Colonic mucosa (tissue), 4 donors: ENCODE measurements at places on chromosomes 12 and 14.
A peak's percentile ranks its signal among the peaks of the same experiment; 100 is the strongest.

DNA sequence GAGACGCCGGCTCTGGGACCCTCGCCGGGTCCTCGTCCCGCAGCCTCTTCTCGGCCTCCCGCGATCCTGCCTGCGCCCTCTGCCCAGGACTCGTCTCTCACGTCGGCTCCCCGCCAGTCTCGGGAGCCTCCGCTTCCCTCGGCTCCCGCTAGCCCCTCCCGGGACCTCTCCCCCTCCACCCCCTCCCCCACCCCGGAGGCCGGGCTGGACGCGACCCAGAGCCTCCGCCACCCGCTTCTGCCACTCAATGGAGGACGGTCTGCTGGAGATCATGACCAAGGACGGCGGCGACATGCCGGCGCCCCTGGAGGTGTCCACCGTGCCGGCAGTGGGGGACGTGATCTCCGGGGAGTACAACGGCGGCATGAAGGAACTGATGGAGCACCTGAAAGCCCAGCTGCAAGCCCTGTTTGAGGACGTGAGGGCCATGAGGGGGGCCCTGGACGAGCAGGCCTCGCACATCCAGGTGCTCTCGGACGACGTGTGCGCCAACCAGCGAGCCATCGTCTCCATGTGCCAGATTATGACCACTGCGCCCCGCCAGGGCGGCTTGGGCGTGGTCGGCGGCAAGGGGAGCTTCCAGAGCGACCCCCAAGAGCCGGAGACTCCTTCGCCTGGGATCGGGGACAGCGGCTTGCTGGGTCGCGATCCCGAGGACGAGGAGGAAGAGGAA lies 568 bp downstream of the CCDC184 start:
- no peak for DNase-seq

DNA sequence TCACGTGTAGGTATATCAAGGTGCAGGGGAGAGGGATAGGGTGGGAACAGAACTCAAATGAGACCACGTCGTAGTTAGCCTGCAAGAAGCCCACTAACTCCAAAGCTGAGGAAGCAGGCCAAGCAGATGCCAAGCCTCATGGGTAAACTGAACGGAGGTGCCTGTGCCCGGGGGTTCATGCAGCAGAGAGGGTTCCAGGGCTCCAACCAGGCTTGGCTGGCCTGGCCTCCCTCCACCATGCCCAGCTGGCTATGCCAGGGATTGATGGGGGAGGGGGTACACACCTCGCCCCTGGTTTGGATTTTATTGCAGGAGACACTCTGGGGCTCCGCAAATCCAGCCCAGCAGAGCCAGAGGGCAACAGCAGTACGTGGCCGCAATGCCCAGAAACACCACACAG lies 27.3 kb downstream of the PXN start:
- no peak for DNase-seq

DNA sequence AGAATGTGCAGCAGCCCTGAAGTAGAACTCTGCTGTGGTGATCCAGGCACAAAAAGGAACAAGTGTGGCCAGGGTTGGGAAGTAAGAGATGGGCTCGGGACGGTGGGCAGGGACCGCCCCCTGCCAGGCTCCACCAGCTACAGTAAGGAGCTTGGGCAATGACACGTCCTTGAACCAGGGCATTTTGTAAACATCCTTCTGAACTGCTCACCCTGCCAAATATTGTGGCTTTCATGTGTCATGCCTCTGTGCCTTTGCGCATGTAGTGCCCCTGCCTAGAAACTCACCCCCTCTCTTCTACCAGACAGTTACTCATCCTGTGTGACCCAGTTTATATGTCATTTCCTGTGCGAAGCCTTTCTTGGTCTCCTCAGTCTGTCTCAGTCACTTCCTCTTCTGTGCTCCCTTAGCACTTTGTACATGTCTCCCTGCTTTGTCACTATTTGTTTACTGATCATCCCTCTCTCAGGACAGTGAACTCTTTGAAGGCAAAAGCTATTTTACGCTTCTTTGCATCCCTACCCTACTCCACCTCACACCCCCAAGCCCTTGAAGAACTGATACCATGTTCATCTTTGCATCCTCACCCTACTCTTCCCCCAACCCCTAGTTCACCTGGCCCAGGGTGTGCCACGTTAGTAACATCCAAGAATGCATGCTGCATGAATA lies 108.9 kb upstream of the PLEKHG7 start:
- DNase-seq, result peak; percentile 19

DNA sequence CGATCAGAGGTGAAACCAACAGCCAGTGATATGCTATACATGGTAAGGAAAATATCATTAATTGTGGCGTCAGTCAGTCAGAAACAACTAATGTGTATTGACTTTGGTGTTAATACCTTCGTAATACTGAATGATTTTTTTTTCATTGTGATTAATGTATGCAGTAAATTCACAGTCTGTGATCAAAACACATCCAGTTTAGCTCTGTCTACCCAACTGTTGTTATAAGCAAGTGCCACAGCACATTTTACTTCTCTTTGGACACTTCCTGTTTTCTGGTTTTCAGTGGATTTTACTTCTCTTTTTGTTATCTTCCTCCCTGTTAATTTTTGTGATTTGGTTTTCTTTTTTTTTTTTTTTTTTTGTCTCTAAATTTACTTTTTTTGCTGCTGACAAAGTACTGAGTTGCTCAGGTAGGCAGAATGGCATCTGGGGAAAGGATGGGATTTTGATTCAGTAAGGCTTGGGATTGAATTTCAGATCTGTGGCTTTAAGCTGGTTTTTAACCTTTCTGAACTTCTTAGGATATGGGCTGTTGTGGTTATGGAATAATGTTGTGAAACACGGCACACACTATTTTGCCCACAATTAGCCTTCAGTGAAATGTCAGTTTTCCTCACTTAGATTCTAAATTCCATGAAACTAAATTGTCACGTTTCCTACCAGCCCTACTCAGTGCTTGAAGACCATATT lies 604 bp downstream of the GLIPR1 start:
- no peak for DNase-seq

DNA sequence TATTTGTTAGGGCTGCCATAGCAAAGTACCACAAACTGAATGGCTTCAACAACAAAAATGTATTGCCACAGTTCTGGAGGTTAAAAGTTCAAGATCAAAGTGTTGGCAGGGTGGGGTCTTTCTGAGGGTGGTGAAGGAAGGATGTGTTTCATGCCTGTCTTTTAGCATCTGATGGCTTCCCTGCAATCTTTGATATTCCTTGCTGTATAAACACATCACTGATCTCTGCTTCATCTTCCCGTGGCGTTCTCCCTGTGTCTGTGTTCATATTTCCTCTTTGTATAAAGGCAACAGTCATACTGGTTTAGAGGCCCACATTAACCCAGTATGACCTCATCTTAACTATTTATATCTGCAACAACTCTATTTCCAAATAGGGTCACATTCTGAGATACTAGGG lies 167.5 kb downstream of the BTG1 start:
- no peak for DNase-seq

DNA sequence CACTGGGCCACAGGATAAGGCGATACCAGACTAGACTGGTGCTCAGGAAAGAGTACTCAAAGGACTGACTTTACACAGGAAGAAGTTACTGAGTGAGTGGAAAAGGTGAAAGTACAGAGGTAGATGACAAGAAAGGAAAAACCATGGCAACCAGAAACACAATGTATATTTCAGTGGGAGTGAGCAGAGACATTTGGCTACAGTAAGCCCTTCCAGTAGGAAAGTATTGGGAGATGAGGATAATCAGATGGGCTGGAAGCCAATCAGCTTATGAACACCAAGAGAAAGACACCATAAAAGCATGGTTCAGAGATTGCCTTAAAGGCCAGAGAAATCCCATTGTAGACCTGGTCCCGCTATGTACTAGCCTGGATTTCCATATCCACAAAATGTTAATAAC lies 51.6 kb downstream of the TMTC1 start:
- DNase-seq, result no peak

GRCh38 chr12:132146098-132146497 lies 1.8 kb downstream of the NOC4L start:
- no peak for DNase-seq

GRCh38 chr14:20668969-20669368 lies 15.4 kb upstream of the RNASE4 start:
- no peak for DNase-seq

DNA sequence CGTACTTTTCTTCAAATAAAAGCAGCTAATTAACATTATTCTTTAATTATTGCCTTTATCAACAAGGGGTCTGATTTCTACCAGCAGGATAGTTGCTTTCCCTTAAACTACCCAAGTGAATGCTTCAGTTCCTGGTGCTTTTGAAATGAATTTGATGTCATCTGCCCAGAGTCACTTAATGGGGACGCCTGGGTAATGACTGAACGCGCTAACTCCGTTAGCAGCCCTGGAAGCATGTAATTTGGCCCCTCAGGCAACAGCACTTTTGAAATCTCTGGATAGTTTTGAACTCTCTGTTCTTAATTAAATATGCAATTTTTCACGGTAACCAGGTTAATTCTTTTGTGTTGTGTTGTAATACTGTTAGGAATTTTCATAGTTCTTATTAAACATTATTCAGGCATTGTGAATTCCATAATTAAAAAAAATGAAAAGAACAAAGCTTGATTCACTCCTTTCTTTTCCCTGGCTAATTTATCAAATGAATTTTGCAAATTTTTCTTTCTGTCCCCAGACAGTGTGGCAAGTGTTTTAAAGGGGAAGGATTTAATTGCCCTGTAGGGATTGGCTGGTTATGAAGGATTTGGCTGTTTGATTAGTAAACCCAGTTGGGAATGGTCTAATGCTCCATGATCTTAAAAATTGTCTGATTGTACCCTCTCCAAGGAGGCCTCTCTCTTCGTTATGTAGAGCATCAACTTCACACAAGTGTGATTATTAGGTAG lies 137.5 kb upstream of the MYL2 start:
- no peak for DNase-seq

DNA sequence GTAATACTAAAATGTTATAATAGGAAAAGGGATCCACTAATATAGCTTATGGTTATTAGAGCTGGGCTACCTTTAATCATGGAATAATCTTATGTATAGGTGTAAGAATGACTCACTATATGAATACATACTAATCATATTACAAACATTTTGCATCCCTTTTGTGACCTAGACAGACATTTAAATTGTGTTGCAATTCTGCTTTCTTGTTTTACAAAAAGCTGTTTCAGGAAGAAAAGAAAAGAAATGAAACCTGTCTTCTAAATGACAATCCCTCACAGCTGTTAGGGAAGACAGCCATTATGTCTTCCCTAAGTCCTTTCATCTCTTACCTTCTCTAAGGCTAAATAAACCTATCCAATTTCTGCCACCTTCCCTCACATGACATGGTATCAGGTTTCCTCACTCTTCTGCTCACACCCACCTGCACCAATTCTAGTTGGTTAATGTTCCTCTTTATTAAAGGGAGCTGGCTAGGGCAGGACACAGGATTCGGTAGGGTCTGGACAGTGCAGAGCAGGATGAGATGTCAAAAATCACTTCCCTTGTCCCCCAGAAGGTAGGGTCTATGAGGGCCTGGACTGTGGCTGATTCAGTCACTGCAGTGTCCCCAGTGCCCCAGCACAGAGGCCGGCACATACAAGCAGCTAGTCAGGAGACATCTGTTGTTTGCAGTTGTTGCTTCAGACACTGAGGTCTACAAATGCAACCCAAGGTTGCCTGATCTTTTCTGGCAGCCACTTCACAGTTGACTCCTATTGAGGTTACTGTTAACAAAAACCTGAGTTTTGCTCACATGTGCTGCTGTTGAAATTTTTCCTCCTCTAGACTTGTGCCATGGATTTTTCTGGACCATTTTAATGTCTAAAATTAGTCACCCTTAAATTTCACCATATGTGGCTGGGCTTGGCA lies 3.7 kb downstream of the DHRS7 start:
- no peak for DNase-seq

GRCh38 chr14:52891800-52892199 lies 59.0 kb downstream of the FERMT2 start:
- DNase-seq, result no peak

- no peak for DNase-seq
Observed at GRCh38 chr12:131986910-131987309, 37.2 kb downstream of the EP400 start.

DNA sequence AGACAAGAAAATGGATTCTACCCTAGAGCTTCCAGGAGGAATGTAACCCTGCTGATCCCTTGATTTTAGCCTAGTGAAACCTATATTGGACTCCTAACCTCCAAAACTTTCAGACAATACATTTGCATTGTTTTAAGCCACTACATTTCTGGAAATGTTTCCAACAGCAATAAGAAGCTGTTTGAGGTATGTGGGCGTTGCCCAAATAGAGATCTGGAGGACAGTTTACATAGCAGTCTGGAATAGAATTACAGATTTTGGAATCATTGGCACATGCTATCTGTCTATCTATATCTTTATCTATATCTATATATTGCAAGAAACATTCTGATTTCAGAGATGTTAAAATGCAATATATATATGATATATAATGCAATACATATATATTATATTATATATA lies 42.4 kb upstream of the EGLN3 start:
- no peak for DNase-seq

- DNase-seq, result no peak
Observed at GRCh38 chr12:51836041-51836826, 12.3 kb downstream of the FIGNL2 start.

- DNase-seq, result no peak
Observed at GRCh38 chr14:20818861-20819260, 16.2 kb upstream of the RNASE1 start.

DNA sequence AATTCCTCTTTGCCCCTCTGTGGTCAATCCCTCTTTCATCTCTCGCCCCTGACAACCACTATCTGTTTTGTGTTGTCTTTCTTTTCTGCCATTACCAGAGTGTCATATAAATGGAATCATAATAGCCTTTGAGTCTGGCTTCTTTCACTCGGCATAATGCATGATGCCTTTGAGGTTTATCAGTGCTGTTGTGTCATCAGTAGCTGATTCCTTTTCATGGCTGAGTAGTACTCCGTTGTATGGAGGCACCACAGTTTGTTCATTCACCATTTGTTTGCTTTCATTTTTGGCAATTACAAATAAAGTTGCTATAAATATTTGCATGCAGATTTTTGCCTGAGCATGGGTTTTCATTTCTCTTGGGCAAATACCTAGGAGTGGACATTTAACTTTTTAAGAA lies 47.2 kb downstream of the WSCD2 start:
- no peak for DNase-seq

DNA sequence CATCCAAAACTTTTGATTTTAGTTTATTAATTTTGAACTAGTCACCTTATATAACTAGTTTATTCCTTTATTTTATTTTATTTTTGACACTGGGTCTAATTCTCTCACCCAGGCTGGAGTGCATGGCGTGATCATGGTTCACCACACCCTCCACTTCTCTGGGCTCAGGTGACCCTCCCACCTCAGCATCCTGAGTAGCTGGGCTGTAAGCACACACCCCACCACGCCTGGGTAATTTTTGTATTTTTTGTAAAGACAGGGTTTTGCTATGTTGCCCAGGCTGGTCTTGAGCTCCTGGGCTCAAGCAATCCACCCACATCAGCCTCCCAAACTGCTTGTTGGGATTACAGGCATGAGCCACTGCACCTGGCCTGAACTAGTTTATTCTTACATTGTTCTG lies 17.3 kb downstream of the PCNX1 start:
- DNase-seq, result no peak

DNA sequence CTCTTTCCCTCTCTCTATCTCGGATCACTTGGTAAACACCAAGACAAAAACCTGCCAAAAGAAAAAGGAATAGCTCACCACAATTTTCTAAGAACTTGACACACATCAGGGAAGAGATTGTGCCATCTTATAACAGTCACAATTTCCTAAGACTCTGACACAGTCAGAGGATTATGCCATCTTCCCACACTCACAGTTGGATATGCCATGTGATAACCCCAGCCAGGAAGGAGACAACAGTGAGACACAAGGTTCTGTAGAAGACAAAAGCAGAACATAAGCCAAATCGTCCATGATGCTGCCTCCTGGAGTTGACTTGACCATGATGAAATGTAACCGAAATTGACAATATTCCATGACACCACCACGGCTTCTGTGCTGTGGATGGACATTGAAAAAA lies 2.8 kb upstream of the CLEC9A start:
- DNase-seq, result no peak

- no peak for DNase-seq
Observed at GRCh38 chr12:90947869-90948268, 7.1 kb downstream of the CCER1 start.
